ENCODE measurements at places on chromosomes 3 and 15.

GRCh38 chr15:88627463-88627862 is 6.3 kb downstream of the AEN start:
- DNase-seq = no peak

- DNase-seq = no peak
Measured at GRCh38 chr3:181729341-181729869, 17.7 kb downstream of the SOX2 start.

GRCh38 chr15:37361621-37362020 is 261.3 kb upstream of the MEIS2 start:
- no peak for DNase-seq

- no peak for DNase-seq
Measured at GRCh38 chr3:176941689-176942088, 255.6 kb downstream of the TBL1XR1 start.

DNA sequence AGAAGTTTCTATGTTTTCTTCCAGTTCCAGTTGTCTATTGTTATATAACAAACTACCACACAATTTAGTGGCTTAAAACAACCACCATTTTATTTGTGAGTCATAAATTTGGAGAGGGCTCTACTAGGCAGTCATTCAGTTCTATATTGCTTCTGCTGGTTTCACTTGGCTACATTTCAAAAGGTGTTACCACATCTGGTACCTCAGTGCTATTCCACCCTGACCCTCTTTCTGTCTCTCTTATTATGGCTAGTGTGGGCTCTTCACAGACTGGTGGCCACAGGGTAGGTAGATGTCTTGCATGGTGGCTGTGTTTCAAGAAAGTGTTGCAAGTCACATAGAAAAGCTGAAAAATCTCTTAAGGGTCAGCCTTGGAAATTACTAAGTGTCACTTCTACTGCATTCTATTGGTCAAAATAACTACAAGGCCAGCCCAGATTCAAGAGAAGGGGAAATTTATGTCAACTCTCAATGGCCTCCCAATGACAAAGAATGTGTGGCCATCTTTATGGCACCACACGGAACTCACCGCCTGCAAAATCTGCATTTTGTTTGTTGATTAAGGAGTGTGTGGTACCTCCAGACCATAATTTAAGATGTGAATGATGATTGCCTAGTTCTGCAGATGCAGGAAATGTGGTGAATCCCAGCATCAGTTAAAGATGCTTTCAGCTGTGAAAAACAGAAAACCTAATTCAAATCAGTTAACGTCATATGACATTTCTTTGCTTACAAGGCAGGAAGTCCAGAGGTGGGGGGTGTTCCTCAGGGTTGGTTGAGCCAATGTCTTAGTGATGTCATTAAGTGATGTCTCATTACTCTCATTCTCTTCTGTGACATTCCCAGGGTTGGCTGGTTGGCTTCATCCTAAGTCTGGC is 105.8 kb upstream of the RASGRP1 start:
- no peak for DNase-seq

Measured in neuronal stem cell (in vitro differentiated cells).